Foreskin fibroblast (primary cell): ENCODE measurements at places on chromosomes 12 and 14.

GRCh38 chr12:17017402-17017801, 411.4 kb upstream of the LMO3 start:
- no peak for DNase-seq

GRCh38 chr14:68487805-68488590, 304.9 kb downstream of the ZFP36L1 start:
- no peak for DNase-seq

GRCh38 chr14:30906752-30907658, 32.6 kb downstream of the COCH start:
- peak; percentile 11 for DNase-seq

DNA sequence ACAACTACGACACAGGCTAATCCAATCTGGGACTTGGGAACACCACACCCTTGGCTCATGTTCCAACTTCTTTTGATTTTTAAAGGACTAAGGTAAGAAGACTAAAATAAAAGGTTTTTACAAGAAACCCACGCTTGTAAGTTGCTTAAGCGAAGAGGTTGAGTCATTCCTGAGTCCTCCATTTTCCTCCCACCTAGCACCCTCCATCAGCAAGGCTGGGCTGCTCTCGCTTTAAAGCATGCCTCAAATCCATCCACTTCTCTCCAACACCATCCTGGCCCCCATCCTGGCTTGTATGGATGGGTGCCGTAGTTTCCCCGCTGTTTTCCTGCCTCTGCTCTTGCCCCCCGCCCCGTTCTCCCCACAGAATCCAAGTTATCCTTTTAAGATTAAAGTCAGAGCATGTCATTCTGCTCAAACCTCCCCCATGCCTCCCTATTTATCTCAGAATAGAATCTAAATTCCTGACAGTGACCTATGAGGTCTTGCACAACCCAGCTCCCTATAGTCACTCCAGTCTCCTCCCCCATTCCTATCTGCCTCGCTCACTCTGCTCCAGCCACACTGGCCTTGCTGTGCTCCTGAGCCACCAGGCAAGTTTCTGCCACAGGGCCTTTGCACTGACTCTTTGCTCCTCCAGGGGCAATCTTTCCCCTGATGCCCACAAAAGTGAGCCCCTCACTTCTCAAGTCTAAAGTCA, 34.5 kb downstream of the SCARB1 start:
- peak; percentile 96 for DNase-seq

DNA sequence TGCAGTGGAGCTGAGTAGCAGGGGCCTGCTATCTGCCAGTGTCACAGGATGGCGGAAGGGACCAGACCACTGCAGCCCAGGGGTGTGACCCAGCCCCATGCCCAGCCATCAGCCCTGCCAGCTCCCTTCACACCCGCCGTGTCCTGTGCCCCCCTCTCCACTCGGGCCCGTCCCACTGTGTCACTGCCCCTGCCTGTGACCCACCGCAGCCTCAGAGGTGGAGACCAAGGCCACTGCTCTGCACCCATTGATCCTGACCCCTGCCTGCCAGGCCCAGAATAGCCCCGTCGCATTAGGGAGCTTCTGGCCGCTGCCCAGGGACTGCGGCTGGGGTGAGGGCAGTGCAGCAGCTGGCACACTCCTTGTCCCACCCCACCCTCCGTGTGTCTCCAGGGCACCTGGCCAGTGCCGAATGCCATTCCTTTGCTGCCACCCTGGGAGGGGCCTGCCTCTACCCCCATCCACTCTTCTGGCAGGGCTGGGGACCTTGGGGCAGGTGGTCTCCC, 2.1 kb upstream of the CRIP2 start:
- DNase-seq = no peak

GRCh38 chr14:61479746-61480502, 158.5 kb downstream of the PRKCH start:
- peak; percentile 55 for DNase-seq

DNA sequence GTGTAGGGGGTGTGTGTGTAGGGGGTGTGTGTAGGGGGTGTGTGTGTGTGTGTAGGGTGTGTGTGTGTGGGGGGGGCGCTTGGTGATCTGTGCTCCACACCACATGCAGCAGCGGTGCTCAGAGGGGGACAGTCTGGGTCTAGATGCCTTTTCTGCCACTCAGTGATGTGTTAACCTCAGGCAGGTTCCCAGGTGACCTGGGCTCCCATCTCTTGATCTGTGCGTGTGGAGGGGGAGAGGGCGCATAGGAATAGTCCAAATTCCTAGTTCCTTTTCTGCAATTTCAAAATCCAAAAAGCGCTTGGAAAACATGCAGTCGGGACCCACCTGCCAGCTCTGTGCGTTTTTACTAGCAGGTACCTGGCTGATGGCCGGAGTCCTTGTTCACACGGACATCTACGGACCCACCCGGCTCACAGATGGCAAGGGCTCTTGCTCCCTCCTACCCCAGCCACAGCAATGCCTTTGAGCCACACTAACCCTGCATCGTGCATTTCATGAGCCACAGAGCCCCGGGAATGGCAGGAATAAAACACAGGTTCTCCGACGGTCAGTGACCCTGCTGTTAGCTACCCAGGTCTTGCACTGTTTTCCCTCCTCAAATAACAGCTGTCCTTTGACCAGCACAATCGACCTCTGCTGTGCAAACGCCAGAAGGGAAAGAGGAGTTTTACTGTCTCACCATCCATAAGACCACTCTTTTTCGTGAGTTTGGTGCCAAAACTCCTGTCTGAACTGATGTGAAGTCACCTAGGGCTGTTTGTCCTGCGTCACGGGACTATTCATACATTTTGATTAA, 120.8 kb downstream of the GLT1D1 start:
- no peak for DNase-seq

DNA sequence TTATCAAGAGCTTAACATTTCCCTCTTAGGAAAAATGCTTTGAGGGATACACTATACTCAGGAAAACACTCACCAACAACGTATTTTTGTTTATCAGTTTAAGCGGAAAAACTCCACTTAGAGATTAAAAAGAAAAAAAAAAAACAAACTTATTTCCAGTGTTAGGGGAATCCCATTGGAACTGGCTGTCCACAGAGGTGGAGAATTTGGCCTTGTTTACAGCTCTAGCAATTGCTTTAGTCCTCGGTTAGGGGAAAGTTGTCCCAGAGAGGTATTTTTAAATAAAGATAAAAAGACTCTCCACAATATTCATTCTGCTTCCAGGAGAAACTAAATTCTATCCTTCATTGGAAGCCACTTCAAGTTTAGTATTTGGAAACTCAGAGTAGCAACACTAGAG, 21.6 kb upstream of the BMP4 start:
- DNase-seq = no peak

- DNase-seq = no peak
Measured at GRCh38 chr12:118319627-118320026, 53.1 kb downstream of the TAOK3 start.

GRCh38 chr14:91897106-91897701, 29.9 kb upstream of the TC2N start:
- DNase-seq = peak; percentile 85

DNA sequence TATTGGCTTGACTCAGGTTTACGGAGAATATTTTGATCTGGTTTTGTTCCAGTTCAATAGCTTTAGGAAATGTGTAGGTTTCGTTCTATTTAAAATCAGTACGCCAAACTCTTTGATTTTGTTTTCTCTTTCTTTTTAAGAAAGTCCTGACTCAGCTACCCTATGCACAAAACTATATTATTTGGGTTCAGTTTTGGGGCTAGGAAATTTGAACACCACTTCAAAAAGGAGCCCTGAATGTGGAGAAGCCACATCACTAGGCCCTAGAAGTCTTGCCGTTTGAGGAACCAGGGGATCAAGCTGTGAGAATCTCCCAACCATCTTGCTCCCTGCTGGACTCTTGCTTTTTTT, 168.2 kb upstream of the BCL2L14 start:
- no peak for DNase-seq

- no peak for DNase-seq
Measured at GRCh38 chr12:120874547-120875245, 29.5 kb downstream of the SPPL3 start.

GRCh38 chr12:121295746-121296617, 527 bp downstream of the CAMKK2 start:
- DNase-seq = peak; percentile 46

- DNase-seq = no peak
Measured at GRCh38 chr14:31386271-31386670, 34.1 kb downstream of the HEATR5A start.

DNA sequence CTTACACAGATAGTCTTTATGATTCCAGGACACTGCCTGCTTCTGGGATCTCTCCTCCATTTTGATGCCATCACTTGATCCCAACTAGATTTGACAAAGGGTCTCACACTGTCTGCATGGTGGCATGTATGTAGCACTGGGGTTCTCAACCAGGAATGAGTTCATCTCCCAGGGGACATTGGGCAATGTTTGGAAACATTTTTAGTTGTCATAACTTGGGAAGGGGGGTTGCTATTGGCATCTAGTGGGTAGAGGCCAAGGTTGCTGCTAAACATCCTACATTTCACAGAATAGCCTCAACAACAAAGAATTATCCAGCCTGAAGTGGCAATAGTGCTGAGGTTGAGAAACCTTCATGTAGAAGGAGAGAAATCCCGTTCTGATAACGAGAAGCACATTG, 376.2 kb downstream of the DPF3 start:
- DNase-seq = peak; percentile 33

DNA sequence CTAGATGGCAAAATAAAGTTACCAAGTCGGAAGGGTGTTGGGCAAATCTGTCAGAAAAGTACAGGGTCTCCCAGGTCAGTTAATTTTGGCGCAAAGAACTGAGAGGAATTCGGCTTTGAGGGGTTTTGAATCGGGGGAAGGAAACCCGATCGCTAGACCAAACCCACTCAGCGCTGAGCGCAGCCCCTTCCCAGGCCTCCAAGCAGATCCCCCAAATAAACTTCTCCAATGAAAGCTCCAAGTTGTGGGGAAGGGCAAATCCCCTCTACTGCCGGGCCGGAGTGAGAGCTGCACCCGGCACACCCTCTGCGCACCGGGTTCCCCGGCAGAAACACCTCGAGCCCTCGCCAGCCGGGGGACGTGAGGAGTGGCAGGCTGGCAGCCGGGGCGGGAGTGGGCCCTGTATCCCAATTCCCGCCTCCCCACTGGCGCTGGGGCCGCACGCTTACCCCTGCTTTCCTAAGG, 441 bp downstream of the E2F7 start:
- DNase-seq = no peak

DNA sequence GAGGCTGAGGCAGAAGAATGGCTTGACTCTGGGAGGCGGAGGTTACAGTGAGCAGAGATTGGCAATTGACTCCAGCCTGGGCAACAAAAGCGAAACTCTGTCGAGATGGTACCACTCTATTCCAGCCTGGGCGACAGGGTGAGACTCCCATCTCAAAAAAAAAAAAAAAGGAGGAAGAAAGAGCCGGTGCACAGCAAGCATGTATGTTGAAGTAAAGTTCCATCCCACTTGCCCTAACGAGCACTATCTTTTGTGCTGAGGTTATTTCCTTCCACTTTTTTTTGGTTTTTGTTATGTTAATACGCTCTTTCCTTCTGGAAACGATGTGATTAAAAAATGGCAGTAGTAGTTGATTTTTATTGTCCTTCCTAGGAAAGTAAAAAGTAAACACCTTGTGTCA, 19.5 kb upstream of the GOLGA5 start:
- no peak for DNase-seq

DNA sequence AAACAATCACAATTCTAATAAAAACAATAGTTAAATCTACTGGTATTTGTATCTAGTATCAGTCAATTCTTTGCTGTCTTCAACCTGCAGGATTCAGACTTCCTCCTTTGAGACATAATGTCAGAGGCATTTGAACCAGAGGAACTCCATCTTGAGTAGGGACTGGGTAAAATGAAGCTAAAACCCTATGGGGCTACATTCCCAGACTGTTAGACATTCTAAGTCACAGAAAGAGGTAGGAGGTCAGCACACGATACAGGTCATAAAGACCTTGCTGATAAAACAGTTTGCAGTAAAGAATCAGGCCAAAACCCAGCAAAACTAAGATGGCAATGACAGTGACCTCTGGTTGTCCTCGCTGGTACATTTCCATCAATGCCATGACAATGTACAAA, 48.2 kb upstream of the MAP3K9 start:
- DNase-seq = peak; percentile 21

GRCh38 chr14:92986254-92987147, 63.6 kb downstream of the CHGA start:
- peak; percentile 81 for DNase-seq

DNA sequence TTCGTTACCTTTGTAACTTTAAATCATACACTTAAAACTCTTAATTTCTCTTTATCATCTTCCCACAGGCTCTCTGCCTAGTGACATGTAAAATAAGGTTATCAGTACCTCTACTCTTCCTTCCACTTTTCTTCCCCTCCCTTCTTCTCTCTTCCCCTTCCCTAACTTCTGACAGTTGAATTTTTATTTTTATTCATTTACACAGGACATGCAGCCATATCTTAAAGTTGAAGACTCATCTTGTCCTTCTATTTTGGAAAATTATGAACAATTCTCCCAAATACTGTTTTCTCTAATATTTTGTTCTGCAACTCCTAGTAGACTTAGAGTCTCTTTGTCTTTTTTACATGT, 263.9 kb downstream of the FBXL14 start:
- DNase-seq = no peak

DNA sequence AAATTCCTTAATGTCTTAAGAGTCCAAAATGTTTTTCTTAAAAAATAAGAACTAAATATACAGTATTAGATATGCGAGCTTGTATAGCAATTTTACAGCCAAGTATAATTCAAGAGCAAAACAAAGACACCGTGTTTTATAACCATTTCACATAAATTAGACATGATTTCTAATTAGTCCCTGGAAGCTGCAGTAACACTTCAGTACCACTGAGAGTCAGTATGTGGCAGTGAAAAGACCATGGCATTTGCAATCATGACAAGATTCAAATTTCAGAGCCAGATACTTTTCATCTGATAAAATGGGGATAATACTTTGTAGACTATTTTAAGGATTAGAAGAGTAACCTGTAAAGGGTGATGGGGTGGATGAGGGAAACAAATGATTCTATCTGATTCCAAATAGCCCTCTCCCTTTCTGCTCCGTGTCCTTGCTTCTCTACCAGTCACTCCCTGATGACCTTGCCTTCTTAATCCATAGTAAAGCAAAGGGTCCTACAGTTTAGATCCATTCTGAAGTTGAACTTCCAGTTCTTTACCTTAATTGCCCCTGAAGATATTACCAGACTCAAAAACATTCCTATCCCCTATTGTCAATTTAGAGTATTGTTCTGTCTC, 145.4 kb upstream of the ABCD2 start:
- DNase-seq = peak; percentile 28

- no peak for DNase-seq
Measured at GRCh38 chr14:100587086-100587762, at the start of gene BEGAIN. BEGAIN (minus strand) TSS chr14:100587417; CDS start chr14:100587290, 127 bp downstream.

DNA sequence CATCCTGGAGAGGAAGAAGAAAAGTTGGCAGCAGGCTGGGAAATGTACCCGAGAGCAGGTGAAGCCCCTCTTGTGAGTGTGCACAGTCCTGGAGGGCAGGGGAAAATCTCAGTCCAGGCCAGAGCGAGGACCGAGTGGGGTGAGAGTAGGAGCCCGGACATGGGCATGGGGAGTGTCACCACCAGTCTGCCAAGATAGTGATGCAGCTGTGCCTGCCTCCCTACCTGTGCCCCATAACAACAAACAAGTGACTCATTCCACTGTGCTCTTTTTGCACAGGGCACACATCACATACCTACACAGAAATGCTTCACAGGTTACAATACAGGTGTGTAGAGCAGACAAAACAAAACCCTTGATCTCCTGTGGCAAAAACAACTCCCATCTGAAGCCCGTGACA, 205.9 kb upstream of the PELI2 start:
- no peak for DNase-seq

GRCh38 chr12:100474617-100475016, 951 bp downstream of the NR1H4 start:
- DNase-seq = no peak
